NCI-H2029 (cell line): ENCODE measurements at places on chromosomes 5 and 9.
A peak's percentile ranks its signal among the peaks of the same experiment; 100 is the strongest.

- no peak for DNase-seq
Measured at GRCh38 chr5:133376986-133377385, 235.4 kb downstream of the FSTL4 start.

- no peak for DNase-seq
Measured at GRCh38 chr5:98497418-98497817, 276.0 kb upstream of the RGMB start.

DNA sequence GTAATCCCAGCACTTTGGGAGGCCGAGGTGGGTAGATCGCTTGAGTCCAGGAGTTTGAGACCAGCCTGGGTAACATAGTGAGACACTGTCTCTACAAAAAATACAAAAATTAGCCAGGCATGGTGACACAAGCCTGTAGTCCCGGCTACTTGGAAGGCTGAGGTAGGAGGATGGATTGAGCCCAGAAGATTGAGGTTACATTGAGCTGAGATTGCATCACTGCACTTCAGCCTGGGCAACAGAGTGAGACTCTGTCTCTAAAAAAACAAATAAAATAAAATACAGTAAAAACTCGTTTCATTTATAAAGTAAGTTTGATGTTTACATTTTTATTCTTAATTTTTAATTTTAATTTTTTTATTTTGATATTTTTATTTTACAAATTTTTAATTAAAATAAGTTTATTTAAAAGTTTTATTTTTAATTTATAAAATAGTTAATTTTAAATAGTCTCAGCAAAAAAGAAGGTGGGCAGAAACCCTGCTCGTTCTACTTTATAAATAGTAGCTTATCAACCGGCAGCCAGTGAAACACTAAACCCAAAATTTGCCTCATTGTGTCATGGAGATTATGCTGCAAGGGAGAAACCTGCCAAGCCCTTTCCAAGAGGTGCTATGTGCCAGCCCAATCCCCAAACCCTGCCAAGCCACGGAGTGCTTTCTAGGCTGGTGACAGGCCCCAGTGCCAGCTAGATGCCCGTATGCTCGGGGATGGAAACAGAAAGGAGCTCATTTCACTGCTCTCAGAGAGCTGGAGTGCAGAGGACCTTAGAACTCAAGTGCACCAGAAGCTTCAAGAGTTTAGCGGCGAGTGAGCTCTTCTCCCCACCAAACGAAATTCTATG, 38.9 kb downstream of the SERINC5 start:
- DNase-seq: peak; percentile 94

DNA sequence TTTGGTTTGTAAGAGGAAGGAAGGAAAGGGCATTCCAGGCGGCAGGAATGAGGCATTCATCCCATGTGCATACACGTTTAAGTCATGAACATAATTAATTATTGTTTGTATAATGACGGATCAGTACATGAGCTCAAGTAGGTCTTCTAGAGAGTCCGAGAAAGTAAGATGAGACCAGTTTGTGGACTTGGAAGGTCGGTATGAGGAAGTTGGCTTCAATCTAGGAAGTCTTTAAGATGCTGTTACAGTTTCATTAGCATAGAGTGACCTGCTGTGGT, 2.1 kb downstream of the GTF3C4 start:
- DNase-seq: no peak

- DNase-seq: no peak
Measured at GRCh38 chr9:85927076-85927475, 13.9 kb upstream of the NAA35 start.

DNA sequence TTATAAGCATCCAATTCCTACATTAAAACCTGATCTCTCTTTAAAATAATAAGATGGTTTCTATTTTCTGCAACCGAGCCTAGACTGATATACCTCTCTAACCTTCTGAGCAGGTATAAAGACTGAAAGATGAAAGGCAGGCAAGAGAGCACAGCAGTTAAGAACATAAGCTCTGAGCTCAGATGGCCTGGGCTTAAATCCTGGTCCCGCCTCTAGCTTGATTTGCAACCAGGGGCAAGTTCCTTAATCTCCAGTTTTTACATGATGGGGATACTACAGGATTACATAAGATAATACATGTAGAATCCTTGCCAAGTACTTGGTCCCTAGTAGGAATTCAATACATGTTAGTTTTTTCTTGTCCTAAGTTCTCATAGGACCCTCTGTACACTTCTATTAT, 33.9 kb downstream of the SLC24A2 start:
- no peak for DNase-seq
